NCI-H1105 (cell line): ENCODE measurements at places on chromosomes 6 and 20.

- no peak for DNase-seq
Observed at GRCh38 chr20:63177785-63178445, 38.0 kb downstream of the YTHDF1 start.

DNA sequence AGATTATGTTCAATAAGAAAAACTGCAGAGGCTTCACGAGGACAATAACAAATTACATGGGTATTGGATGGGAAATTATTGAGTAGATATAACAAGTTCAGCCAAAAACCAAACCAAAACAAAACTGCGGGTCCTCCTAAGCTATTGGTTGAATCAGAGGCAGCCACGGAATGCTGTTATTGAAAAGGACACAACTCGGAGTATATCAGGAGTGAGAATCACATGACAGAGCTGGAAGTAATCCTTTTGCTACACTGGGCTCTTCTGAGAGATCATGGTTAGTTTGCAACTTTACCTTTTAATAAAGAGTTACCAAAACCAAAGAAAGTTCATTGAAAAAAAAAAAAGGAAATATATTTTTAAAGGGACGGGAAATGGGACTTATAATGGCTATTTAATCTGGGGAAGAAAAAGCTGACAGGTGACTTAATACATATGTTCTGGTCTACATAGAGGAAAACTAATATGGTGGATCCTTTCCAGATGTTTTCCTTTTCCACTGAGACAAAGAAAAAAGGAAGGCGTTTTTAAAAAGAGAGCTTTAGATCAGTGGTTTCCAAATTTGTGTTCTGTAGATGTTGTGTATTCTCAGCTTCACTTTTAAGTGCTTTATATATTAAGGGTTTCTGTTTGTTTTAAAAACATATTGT lies 6.9 kb upstream of the CITED2 start:
- no peak for DNase-seq

GRCh38 chr6:25889877-25890853 lies 16.1 kb upstream of the SLC17A3 start:
- DNase-seq, result peak; percentile 51

- peak; percentile 60 for DNase-seq
Observed at GRCh38 chr20:38973645-38974044, 11.5 kb downstream of the DHX35 start.

- no peak for DNase-seq
Observed at GRCh38 chr6:19664050-19664449, 173.1 kb upstream of the ID4 start.

DNA sequence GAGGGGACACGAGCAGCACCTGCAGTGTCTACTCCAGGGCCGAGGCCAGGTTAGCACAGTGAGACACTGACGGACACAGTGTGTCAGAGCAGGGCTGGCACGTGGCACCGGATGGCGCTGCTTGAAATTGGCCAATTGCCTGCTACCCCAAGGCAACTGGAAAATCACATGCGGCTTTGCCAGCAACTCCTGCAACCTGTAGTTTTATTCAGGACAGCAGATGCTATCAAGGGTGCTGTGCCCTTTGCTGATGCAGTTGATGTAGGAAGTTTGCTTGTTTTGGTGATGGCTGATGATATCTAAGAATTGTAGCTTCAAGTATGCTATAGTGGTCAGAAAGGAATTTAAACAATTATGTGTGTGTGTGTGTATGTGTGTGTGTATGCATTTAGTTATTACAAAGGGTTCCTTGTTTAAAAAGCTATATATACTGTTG lies 25.9 kb downstream of the RIN2 start:
- no peak for DNase-seq

DNA sequence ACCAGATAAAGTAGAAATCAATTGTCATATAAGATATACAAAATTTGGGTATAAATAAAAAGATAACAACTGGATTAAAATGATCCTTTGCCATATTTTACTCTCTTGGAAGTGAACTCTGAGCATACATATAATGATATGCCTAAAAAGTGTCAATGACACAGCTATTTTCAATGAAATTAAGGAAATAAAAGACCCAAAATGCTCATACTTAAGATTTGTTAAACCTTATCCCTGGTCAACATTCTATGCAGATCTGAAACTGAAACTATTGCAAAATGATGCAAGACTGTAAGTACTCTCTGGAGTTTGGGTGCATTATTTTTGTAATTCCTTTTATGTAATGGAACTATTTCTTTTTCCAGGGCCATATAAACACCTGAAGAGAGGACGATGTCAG lies 119.0 kb upstream of the SGK1 start:
- no peak for DNase-seq

GRCh38 chr20:38673261-38673660 lies 51.0 kb upstream of the SLC32A1 start:
- no peak for DNase-seq

- no peak for DNase-seq
Observed at GRCh38 chr6:17277256-17277655, 3.9 kb upstream of the RBM24 start.

DNA sequence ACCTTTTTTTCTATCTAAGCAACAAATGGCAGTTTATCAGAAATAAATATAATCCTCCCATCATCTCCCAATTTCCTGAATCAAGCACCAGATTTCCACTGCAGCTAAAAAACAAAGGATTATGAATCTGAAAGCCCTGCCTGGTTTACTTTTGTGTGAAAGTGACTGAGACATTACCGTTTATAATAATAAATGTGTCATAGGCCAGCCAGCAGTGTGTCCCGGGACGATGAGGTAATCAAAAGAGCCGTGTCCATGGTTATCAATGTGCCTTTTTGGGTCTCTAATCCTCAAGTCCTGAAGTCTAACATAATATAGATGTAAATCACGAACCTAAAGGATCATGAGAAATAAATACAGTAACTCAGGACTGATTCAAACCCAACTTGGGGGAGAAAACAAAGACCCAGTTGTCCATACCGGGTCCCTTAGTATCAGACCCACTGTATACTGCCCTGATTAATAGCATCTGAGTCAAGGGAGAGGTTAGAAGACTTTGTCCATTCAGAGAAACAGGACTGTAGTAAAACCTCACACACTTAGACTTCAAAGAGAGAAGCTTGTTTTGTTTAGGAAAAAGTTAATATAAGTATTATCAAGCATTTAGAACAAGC lies 149.1 kb downstream of the SASH1 start:
- DNase-seq, result no peak

- DNase-seq, result no peak
Observed at GRCh38 chr20:57652606-57653545, 32.6 kb upstream of the ZBP1 start.

DNA sequence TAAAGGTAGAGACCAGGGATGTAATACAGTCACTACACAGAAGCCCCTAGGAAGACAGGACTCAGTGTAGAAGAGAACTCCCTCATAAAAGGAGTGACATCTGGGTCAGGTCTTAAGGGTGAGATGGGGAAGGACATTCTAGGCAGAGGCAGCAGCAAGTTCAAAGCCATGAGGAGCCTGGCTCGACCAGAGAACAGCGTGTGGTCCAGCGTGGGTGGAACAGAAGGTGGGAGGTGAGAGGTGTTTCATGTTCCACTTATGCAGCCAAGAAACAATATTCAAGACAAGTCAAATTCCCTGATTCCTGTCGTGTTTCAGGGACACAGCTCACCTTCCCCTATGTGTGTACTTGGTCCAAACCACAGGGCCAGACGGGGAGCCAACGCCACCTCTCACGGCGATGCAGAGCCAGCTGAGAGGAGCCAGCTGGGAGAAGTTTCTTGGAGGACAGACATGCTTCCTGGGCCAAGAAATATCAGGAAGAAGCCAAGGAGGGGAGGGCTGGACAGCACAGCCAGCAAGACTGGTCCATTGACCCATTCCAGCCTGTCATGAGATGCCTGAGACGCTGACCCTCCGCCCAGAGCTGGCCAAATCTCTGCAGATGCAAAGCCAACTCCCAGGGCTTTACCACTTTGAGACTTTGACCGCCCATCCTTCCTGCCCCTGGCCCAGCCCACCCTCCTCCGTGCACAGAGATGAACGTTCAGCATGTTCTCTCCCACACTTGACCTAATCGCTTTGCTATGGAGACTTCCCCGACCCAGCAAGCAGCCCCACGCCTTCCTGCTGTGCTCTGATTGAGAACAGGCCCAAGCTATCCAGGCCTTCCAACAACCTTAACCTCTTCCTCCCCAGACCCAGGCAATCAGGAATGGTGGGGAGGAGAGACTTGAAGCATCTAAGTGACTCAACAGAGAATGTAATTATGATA lies 113.8 kb downstream of the PRND start:
- no peak for DNase-seq

DNA sequence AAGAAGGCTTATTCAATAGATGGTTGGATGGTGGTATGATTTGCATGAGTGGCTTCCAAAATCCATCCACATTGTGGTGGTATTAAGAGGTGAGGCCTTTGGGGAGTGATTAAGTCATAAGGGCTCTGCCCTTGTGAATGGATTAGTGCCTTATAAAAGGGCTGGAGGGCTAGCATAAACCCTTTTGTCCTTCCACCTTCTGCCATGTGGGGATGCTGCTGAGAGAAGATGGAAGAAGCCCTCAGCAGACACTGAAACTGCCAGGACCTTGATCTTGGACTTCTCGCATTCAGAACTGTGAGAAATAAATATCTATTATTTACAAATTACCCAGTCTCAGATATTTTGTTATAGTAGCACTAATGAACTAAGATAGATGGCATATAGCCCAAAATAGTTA lies 27.8 kb upstream of the SRPK1 start:
- no peak for DNase-seq

DNA sequence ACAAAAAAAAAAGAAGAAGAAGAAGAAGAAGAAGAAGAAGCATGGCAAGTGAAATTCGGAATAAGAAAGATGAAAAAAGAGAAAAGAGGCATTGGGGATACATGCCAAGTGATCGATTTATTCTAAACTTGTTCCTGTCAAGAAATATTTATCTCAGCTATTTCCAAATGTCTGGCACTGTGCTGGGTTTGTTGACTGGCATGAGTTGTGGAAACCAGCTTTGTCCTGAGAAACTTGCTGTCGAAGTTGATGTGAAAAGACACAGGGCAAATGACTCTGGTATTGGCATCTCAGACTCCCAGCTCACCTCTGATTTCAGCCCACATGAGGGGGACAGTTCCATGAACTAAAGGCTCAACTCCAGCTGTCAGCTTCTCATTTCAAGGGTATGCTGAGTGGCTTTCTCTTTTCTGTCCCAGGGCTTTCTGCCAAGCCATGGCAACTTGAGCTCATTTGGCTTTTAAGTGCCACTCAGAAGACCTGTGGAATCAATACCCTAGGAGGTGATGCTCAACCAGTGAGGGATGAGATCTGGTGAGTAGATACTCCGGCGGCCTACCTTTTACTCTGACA lies 253.3 kb upstream of the JAG1 start:
- DNase-seq, result peak; percentile 19

- DNase-seq, result no peak
Observed at GRCh38 chr20:53592992-53593465, 610 bp downstream of the ZNF217 start.

DNA sequence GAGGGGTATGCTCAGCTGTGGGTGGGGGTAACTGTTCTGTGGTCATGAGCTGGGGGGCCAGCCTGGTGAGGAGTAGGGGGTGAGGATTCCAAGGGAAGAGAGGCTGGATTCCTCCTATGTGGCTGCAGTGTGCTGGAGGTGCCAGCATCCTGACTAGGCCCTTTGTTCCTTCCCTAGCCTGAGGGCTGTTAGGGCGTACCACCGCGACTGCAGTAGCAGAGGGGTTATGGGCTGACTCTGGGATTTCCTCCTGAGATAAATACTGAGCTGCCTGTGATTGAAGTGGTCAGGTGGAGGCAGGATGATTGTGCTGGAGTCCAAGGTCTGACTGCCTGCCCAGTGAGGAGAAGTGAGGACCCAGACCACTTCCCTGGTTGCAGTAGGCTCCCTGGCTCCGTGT lies 205.3 kb downstream of the ADGRG6 start:
- no peak for DNase-seq

DNA sequence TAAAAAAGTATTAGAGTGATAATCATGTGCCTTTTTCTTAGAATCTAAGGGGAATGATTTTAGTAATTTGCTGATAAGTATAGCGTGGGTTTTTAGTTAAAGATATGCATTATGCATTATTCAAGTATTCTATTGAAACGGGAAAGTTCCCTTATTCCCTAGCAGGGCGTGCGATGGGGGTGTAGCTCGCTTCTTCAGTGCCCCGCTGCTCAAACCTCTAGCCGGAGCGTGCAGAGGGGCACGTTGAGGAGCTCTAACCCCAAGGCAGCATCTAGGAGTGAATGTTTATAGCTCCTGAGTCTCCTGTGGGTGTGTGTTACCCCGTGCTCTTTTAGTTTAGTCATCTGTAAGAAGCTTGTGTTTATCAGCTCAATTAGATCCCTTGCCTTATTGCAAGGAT lies 1339.5 kb upstream of the MAP3K7 start:
- DNase-seq, result no peak

GRCh38 chr6:39387785-39388184 lies 65.3 kb upstream of the KCNK16 start:
- no peak for DNase-seq

- DNase-seq, result no peak
Observed at GRCh38 chr20:36474563-36474962, 66.8 kb upstream of the MYL9 start.

DNA sequence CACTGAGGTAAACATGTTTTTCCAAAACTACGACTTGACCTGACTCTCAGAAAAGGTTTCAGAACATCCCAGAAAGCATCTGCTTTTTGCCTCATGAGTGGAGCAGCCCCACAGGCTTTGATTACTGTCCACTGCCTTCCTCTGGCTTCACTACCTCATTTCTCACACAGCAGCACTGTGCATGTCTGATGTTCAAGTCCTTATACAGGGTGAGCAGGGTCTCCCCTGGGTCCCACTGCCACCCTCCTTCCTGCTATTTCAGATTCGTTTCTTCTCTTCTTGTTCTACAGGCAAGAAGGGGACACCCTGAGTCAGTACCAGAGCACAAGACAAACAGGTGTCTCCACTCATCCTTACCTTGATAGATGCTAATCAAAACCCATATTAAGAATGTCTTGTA lies 64.7 kb upstream of the NFATC2 start:
- no peak for DNase-seq

- DNase-seq, result no peak
Observed at GRCh38 chr6:48671505-48671904, 560.5 kb upstream of the PTCHD4 start.

GRCh38 chr20:55776176-55776575 lies 229.1 kb downstream of the CBLN4 start:
- no peak for DNase-seq

DNA sequence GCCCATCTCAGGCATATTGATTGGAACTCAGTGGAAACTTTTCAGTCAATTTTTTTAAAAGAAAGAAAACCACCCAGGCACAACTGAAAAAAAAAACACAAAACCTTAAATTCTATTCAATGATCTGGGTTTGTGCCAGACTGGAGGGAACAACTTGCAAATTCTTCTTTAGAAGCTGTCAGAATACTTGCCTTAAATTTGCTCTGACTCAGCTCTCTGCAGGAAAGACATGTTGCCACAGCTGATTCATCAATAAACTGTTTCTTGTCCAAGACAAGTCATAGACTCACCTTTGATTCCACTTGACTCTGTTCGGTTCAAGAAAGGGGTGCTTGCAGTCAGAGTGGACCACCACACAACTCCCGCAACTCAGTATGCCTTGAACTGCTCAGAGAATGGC lies 117.8 kb upstream of the F13A1 start:
- DNase-seq, result no peak

- no peak for DNase-seq
Observed at GRCh38 chr6:42368181-42368580, 83.5 kb downstream of the TRERF1 start.
